ENCODE measurements at places on chromosomes 2 and 18.

DNA sequence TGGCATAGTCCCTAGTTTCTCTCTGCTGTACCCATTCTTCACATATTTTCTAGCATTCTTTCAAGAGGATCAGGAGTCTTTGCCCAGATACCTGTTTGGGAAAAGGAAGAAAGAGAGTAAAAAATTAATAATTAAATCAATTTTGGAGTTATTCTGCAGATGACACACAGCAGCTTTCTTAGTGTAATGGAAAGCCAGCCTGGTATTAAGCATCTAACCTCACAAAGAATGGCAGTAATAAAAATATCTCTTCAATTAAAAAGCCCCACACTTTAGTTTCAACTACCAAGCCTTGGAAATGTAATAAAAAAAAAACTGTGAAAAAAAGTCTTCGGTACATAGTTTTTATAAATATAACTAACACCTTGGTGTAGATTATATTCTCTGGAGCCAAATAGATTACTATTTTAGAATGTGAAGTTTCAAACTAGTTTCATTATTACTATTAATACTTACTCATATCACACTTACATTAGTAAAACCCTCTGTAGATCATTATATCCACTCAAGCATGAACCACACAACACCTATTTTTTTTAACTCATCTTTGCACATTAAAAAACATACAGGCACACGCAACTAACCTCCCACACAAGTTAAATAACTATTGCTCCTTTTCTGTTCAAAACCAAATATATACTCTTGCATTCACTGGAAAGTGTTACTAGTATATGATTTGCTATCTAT is 90.9 kb downstream of the GPD2 start:
- no peak for DNase-seq

GRCh38 chr2:10179422-10179821 is 56.9 kb downstream of the RRM2 start:
- DNase-seq = no peak

DNA sequence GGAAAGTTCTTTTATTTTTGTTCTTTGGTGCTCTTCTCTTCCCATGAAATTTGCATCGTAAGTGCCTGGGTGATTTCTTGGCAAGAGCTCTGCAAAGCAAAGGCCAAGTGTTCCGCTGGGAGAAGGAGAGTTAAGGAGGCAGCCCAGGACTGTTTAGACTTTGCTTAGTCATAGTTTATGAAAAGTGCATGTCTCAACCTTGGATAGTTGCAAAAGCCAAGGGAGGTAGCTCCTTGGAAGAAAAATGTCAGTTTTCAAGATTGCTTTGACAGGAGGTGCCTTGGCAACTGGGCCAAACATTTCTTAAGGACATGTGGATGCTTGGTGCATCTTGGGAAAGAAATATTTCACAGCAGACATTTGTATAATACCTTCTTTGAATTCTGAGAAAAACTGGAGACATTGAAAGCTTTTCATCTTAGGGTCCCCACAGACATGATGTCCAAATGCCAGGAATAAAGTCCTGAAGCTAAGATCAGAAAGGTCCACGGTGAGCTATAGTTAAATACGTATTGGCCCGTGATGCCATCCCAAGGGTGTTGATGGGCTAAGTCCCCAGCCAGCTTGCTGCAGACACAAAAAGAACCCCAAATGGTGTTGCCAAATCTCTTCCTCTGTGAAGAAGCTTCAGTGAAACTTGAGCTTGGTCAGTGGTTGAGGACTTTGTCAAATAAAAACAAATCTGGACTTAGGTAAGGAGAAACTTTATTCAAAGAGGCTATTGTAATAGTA is 96.3 kb upstream of the THUMPD2 start:
- DNase-seq = no peak

GRCh38 chr2:98937906-98938305 is 1.9 kb upstream of the CRACDL start:
- DNase-seq = no peak

- no peak for DNase-seq
Measured at GRCh38 chr2:189024901-189025618, 50.9 kb downstream of the COL3A1 start.

- no peak for DNase-seq
Measured at GRCh38 chr2:62219407-62220159, 23.7 kb downstream of the B3GNT2 start.

- no peak for DNase-seq
Measured at GRCh38 chr2:96946625-96947024, 39.8 kb downstream of the FAM178B start.

GRCh38 chr18:24991141-24992060 is 360.6 kb downstream of the ZNF521 start:
- DNase-seq = no peak

- DNase-seq = no peak
Measured at GRCh38 chr2:239003624-239004273, 155.9 kb downstream of the TWIST2 start.

DNA sequence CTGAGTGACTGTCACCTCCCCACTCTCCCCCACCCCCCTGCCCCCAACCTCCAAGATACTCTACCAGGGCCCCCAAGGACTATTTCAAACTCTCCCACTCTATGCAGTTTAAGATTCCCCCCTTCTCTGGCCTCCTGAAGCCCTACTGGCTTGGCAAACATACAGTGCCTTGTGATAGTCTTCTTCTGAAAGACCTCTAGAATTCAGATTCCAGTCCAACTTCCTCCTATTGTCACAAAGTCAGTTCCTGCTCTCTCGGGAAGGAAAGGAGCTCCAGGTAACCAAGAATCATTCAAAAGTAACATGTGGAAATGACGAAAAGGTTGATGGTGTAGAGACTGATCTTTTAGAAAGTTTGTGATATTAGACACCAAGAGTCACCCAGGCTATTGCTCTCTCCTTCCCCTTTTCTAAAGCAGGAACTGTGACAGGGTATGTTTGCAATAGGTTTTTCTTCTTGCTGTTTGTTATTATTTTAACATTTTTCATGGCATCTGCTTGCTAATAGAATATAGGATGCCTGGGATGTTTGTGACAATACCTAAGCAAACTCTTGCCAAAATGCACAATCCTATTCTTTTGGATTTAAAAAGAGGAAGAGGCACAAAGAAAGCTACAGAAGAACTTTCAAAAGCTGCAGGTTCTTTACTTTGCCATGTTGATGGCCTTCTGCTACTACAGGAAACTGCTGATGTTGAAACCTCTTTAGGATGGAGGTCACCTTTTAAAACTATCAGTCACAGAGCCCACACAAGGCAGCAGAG is 93.5 kb upstream of the MGAT4A start:
- DNase-seq = no peak

DNA sequence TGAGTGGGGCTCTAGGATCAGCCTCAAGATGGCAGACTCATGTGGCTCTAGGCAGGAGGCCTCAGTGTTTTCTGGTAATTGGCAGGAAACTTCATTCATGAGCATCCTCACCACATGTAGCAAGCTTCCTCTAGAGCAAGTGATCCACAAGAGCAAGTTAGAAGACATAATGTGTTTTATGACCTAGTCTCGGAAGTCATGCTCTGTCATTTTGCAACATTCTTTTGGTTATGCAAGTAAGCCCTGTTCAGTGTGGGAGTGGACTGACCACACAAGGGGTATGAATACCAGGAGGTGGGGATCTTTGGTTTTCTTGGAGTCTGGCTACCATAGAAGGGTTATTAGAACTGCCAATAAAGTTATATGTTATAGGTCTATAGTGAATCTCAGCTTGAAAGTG is 66.8 kb upstream of the STK39 start:
- DNase-seq = no peak

- no peak for DNase-seq
Measured at GRCh38 chr2:69022548-69022947, 9.6 kb downstream of the ANTXR1 start.

DNA sequence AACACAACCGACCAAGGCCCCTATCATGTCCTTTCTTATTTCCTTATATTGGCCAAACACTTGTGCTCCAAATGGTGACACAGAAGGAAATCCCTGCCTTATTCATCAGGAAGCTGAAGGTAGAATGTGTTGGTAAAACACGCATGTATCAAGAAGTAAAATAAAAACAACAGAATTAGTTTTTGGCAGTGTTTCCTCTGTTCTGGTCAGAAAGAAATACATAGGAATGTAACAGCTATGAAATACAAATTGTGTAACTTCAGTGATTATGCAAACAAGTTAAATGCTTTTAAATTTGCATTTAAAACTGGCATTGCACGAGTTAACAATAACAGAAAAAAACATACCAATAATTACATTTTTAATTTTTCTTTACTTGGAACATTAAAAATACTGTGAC is 19.3 kb downstream of the ST6GAL2 start:
- no peak for DNase-seq

- DNase-seq = no peak
Measured at GRCh38 chr18:79596446-79597175, 83.0 kb upstream of the CTDP1 start.

GRCh38 chr2:120821446-120822160 is 85.9 kb downstream of the GLI2 start:
- no peak for DNase-seq

DNA sequence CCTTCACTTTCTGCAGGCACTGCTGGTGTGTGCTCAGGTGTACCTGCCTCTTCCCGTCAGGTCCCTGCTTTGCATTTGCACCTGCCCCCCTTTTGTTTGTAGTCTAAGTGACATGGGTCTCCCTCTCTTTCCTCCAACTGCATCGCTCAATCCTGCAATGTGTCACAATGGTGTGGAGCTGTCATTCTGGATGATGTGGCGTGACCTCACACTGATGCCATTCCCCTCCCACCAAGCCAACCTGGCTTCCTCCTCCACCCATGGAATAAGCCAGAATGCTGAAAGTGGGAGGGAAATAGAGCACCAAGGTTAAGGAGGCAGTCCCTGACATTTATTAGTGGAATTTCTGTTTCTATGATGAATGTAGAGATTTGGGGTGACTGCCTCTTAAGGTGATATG is 156.7 kb downstream of the ZBTB7C start:
- DNase-seq = no peak

DNA sequence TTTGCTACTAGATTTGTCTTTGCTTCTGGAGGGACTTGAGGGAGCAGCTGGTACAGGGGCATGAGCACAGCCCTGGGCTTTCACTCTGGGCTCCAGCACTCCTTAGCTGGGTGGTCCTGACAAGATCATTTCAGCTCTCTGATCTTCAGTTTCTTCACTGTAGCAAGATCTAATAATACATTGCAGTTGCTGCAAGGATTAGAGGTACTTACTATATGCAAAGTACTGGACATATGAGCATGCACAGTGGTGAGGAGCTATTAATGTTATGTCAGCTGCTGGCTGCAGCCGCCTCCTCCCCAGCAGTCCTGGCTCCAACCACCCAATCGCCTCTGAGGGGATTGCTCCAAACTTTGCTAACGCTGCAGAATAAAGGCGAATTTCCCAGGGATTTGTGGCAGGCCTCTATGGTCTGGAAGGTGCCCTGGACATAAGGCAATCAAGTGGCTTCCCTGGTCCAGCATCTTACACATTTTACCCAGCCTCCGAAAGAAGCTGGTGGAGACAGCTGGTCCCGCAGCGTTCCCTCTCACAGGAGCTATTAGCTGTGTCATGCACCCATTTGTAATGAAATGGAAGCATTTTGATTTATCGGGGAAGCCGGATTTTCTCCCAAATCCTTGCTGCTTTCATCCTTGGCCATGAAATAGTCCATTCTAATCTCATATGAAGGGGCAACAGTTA is 96.7 kb downstream of the RHOB start:
- no peak for DNase-seq

- DNase-seq = no peak
Measured at GRCh38 chr2:239249048-239249447, 151.8 kb downstream of the HDAC4 start.
